A172 (cell line): ENCODE measurements at places on chromosomes 11 and 22.

- no peak for DNase-seq
Observed at GRCh38 chr11:33699515-33700062, 1.0 kb downstream of the C11orf91 start.

- no peak for DNase-seq
Observed at GRCh38 chr11:30921811-30922210, 335.7 kb upstream of the MPPED2 start.

DNA sequence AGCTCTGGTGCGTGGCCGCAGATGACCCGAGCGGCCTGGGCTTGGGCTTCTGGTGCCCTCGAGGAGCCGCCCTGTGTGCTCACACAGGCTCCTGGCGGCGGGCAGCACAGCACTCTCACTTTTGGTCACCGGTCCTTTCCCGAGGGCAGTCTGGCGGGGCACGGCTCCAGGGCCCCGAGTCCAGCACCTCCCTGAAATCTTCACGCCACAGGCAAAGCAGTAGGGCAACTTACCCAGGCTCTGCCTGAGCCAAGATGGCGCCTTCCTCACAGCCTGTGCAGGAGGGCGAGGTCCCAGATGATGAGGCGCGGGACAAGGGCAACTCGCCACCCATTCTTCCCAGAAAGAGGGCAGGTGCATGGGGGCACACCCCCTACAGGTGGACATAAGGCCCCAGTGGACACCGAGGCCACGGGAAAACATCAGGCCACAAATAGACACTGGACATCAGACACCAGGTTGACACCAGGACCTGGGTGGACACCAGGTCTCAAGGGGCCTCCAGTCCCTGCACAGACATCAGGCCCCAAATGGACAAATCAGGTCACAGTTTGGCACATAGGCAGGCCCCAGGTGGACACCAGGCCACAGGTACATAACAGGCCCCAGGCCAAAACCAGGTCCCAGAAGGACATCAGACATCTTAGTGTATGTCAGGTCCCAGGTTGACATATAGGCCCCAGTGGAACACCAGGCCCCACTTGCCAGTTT lies 57.6 kb upstream of the SEPTIN5 start:
- no peak for DNase-seq

DNA sequence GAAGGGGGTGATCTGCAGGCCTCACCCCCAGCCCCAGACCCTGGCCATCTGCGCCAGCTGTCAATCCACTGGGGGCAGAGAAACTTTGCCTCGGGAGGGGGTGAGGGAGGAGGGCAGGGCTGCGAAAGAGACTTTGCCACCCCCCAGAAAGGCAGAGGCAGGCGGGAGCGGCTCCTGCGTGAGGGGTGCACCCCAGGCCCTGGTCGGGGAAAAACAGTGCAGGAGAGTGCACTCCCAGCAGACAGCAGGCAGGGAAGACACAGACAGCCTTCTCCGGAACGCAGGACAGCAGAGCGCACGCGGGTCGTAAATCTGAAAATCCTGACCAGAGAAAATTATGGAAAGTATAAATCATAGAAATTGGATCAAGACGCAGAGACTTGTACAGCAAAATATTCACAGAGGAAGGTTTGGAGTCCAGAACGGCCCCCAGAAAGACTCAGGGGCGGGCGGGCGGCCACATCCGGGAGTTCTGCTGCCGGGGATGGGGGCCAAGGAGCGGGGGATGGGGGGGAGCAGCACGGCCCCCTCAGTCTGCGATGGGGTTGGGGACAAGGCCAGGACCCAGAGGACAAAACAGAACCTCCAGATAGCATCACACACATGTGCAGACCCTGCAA lies 8.0 kb upstream of the MRPL23 start:
- DNase-seq: no peak

- no peak for DNase-seq
Observed at GRCh38 chr11:117724104-117724503, 72.9 kb downstream of the DSCAML1 start.

GRCh38 chr22:46044621-46045458 lies 67.9 kb upstream of the WNT7B start:
- no peak for DNase-seq

GRCh38 chr11:8610532-8611116 lies 16.6 kb upstream of the STK33 start:
- DNase-seq: no peak

DNA sequence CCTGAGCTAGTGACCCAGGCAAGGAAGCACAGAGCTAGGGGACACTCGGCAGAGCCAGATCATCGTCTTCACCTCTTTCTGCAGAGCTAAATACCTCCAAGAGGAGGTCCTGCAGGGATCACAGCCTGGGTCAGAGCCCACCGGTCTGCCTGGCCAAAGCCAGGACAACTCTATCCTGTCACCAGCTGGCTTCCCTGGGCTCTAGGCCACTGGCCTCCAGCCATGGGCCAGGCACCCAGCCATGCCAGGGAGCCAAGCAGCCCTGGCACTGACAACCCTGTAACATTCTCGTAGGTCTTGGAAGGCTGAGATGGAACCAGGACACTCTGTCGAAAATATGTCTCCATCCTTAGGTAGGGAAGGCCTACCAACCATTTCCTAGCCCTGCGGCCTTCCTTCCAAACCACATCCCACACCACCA lies 270.1 kb downstream of the BUD13 start:
- no peak for DNase-seq

DNA sequence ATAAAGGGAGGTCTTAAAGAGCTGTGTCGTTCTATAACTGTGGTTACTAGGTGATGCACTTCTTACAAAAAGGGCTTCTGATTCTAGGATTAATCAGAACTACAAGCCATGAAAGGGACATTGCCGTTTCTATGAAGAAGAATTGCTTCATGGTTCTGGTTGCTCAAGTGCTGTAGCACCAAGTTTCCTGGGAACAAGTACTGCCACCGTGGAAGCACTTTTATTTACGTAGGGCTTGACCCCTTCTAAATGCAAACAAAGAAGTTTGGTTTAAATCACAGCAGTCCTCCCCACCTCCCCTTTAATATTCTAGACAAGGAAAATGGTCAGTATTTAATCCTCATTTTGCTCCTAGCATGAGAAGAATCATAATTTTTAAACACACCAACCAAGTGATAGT lies 9.8 kb downstream of the YAP1 start:
- no peak for DNase-seq

DNA sequence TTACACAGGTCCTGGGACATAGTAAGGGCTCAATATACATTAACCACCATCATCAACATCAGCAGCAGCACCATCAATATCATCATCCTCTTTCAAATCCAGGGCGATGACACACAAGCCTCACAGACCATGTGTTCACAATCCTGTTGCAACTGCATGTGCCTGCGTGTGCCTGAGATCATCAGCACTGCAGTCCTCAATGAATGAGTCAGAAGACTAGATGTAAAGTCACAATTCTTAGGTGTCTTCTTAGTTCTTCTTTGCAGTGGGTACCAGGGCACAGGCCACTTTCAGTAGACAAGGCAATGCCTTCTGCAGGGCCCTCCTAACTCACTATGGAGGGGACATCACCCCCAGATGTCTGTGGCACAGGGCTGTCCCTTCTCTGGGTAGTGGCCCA lies 111.1 kb downstream of the MYO18B start:
- peak; percentile 2 for DNase-seq

DNA sequence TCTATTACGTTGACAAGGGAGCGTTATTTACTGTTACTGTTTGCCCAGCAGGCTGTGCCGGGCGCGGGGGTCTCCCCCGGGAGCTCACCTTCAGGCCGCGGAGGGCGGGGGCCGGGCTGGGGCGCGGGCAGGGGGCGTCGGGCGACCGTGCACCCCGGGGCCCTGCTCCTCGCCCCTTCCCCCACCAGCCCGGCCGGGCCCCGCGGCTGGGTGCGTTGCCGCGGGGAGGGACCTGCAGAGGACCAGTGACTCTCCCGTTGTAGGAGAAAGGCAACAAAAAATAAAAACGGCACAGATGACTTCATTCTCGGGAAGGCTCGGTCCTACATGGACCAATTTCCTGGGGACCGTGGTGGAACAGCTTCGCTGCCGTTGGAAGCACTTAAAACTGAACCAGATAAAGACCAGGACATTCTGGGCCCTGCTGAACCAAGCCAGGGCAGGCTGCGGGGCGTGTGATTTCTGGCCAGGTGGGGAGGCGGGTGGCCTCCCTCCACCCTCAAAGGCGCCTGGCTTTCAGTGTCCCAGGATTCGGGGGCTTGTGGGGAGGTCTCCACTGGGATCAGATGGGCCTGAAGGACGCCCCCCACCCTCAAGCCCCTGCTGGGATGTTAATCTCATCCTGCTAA lies 57.4 kb downstream of the IGLL1 start:
- no peak for DNase-seq

- no peak for DNase-seq
Observed at GRCh38 chr11:37841016-37841415, 1243.0 kb upstream of the RAG2 start.

GRCh38 chr22:49656291-49656851 lies 171.3 kb downstream of the BRD1 start:
- DNase-seq: no peak
